Breast epithelium (tissue), 4 donors: ENCODE measurements at places on chromosomes 3 and 15.

GRCh38 chr3:51891242-51892039 lies 11.7 kb downstream of the IQCF1 start:
- no peak for DNase-seq

DNA sequence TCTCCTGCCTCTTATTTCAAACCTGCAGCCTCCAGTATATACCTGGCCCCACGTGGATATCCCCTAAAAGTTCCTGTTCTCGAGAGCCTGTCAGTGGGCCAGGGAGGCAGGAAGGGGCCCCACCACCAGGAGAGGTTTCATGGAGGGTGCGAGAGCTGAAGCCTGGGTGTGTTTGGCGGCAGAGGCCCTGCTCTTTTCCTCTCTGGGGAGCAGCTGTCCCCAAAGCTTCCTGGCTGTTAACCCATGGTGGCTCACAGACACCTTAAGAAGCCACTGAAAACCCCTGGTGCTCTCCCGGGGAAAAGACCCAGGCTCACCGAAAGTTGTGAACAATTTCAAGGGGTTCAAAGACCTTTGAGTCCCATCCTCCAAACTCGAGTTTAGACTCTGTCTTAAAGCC lies 1.1 kb downstream of the PRRT3 start:
- no peak for DNase-seq

DNA sequence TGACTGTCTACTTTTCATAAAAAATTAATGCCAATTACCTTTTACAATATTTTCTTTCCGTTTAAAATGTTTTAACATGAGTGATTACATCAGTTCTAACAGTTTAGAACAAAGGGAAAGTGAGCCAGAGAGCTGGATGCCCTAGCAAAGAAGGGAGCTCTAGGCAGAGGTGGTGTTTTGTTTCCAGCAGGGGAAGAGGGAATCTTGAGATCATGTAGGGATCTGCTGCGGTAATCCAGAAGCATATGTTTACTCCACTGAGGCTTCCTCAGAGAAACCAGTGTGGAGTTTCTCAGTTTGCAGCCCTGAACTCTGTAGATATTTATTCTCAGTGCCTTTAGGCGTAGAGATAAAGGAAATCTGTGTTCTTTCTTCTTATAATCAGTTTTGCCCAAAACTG lies 399.3 kb downstream of the NLGN1 start:
- DNase-seq: no peak

GRCh38 chr3:141243271-141243707 lies 11.7 kb downstream of the PXYLP1 start:
- no peak for DNase-seq

GRCh38 chr3:128263118-128263517 lies 109.8 kb downstream of the EEFSEC start:
- no peak for DNase-seq

- no peak for DNase-seq
Observed at GRCh38 chr3:62103531-62103930, 269.8 kb downstream of the FEZF2 start.

DNA sequence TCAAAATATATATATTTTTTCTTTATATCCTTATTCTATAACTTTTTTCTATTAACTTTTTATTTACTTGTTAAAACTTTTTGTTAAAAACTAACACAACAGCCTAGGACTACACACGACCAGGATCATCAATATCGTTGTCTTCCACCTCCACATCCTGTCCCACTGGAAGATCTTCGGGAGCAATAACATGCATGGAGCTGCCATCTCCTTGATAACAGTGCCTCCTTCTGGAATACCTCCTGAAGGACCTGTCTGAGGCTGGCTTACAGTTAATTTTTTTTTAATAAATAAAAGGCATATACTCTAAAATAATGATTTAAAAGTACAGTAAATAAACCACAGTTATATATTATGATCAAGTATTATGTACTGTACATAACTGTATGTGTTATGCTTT lies 58.9 kb downstream of the SFMBT1 start:
- DNase-seq: no peak

- no peak for DNase-seq
Observed at GRCh38 chr15:57198131-57198530, 178.2 kb upstream of the CGNL1 start.

GRCh38 chr3:121488628-121489027 lies 57.2 kb downstream of the POLQ start:
- DNase-seq: no peak

DNA sequence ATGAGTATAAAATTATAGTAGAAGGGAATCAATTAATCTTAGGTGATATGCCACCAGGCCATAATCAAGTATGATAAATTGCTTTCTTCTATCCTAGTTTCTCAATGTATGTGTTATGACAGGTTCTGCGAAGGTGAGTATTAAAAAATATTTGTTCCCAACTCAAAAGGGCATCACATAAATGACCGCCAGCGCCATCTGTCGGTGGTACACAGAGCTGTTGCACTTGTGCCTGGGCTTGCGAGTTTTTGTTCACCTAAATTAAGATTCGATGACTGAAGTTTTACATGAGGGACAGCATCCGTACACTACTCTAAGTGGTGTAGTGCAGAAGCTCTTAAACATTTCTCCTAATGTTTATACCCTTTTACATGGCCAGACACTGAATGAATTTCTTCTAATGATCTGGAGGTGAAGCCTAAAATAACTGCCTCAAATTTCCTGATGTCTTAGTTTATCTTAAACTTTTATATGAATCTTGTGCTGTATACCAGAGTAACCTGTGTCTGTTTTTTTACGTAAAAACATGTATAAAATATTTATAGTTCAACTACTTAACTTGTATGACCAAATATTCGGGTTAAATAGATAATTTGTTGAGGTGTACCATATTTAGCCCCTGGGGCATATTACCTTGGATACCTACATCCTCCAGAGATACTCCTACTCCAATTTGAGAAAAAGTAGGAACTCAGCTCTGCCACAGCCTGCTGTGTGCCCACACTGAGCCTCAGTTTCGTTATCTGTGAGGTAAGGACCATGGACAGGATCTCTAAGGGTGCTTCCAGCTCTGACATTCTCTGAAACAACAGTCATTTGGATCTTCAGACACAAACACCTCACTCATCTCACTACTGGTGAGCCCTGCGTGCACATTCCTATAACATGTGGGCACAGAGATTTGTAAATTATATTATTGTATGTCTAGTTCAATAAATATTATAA lies 365.6 kb downstream of the MAGI1 start:
- DNase-seq: no peak

DNA sequence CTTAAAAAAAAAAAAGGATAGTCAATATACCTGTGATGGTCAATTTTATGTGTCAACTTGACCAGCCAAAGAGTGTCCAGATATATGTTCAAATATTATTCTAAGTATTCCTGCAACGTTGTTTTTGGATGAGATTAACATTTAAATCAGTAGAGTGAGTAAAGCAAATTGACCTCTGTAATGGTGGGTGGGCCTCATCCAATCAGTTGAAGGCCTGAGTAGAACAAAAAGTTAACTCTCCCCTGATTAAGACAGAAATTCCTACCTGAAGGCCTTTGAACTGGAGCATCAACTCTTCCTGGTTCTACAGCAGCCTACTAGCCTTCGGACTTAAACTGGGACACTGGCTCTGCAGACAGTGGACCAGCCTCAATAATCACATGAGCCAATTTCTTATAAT lies 154.1 kb downstream of the FGF12 start:
- no peak for DNase-seq

- no peak for DNase-seq
Observed at GRCh38 chr3:102125197-102125993, 276.1 kb downstream of the NFKBIZ start.

DNA sequence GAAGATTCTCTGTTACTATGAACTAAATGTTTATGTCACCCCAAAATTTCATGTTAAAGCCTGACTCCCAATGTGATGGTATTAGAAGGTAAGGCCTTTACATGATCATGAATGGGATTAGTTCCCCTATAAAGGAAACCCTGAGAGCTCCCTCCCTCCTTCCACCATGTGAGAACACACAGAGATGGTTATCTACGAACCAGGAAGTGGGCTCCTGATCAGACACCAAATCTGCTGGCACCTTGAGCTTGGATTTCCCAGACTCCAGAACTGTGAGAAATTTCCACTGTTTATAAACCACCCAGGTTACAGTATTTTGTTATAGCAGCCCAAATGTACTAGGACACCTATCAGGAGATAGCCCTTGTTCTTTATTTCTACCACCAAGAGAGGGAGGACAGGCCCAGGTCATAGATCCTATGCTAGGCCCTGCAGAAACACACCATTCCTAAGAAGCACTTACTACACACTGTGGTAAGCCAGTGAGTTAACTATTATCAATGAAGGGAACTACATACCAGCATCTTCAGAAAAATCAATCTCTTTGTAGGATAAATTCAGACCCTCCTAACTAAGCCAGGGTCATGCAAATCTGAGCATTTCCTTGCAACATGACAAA lies 59.0 kb downstream of the PRKAR2A start:
- no peak for DNase-seq

DNA sequence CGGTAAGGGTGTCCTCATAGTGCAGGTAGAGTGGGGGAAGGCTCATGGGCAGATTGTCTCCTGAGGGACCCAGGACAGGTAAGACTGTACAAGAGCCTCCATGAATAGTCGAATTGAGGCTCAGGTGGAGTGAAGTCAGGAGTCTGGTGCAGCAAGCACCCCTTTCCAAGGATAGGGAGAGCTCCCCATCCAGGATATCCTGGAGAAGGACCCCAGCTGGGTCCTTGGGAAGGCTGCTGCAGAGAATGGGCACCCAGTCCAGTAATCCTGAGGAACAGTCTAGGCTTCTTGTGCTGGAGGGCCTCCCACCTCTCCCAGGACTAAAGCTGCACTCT lies 592 bp downstream of the DUOXA2 start:
- DNase-seq: no peak

DNA sequence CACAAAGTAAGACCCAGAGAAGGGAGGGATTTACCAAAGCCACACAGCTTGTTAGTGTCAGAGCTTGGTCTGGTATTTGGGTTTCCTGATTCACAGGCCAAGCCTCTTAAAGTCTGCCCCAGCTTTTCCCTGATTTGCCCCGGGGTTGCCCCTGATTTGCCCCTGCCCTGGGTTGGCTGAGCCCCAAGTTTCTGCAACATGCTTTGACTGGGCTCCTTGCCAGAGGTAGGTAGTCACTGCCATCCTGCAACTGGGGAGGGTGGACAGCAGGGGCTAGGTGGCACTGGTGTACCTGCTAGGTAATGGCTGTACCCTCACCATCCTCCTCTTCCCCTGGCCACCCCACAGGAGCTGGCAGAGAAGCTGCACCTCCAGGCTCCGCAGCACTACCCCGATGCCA lies 2.5 kb downstream of the MPI start:
- DNase-seq: no peak

DNA sequence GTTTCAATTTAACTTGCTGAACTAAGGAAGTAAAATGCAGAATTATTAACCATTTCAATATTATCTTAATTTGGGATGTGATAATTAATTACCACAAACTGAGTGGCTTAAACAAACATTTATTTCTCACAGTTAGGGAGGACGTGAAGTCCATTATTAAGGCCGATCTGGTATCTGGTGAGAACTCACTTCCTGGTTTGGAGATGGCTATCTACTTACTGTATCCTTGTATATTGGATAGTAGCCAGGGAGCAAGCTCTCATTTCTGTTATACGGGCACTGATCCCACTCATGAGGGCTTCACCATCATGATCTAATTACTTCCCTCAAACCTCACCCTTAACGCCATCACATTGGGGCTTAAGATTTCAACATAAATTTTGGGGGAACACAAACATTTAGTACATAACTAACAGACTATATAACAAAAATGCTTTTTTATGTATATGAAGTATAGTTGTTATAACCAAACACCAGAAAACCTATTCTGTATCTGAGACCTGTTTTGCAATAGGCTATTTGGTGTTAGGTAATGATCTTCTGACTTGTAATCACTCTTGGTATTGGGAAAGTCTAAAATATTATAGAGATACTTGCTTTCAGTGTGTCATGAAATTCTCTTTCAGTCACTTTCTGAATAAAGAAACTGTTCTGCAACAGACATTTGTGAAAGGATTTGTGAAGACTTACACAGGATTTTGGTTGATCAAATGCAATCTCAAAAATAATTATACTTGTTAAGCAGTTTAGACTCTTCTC lies 4.7 kb upstream of the KPNA4 start:
- DNase-seq: no peak

DNA sequence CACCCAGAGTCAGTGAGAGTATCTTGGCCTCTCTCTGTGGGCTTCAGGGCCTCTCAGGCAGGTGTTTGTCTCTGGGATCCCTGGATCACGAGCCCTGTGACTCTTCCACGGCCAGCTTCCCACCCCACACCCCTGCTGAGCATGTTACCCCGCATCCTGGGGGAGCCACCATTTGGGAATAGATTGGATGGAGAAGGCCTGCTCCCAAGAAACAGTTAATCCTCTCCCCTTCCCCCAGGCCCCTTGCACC lies 15.5 kb upstream of the SRP14 start:
- DNase-seq: no peak

GRCh38 chr3:35141406-35141805 lies 497.9 kb upstream of the ARPP21 start:
- no peak for DNase-seq

DNA sequence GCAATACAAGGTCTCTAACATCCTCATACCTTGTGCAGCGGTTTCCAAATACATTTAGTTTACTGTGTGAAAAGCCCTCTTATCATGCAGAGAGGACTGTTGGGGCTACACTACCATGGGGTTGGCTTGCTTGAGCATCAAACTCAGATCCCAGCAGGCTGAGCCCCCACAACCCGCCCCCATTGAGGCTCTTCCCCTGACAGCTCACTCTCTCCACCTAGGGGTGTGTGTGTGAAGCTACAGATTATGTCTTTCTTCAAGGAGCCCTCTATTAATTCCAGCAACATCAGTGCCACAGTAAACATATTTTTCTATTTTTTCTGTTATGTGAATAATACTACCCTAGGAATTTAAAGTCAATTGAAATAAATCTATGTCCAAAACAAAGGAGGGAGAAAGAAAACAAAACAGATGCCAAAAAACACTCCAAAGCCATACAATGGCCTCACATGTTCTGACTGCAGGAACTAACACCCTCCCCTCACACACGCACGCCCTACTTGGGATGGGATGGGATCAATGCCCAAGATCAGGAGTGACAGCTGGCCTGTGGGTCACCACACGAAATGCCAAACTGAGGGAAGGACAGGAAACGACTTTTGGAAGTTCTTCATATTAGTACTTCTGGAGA lies 14.7 kb downstream of the TM4SF4 start:
- no peak for DNase-seq

DNA sequence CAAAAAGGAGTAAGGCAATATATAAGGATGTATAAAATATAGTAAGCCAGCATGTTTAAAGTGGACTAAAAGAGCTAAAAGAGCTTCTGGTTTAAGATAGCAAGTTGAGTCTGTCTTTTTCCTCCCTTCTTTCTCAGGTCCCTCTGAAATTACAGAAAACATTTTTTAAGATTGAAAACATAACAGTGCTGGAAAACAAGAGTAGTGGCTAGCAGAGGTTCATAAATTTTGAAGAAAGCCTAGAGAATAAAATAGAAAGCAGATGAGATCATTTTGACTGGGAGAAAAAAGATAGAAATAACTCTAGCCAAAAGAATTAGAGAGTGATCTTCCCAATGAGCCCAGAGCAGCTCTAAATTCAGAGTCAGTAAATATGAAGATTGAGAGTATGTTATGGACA lies 41.9 kb downstream of the ATP8B4 start:
- no peak for DNase-seq

GRCh38 chr3:16860234-16860633 lies 24.5 kb upstream of the PLCL2 start:
- DNase-seq: no peak

GRCh38 chr3:196181127-196181546 lies 30.1 kb downstream of the ZDHHC19 start:
- DNase-seq: no peak
